Stimulated activated CD8-positive, alpha-beta memory T cell treated with anti-CD3 and anti-CD28 coated beads, Interleukin-15, amount 100 ng/mL, for 24 hours (primary cell): ENCODE measurements at places on chromosomes 5 and 9.

DNA sequence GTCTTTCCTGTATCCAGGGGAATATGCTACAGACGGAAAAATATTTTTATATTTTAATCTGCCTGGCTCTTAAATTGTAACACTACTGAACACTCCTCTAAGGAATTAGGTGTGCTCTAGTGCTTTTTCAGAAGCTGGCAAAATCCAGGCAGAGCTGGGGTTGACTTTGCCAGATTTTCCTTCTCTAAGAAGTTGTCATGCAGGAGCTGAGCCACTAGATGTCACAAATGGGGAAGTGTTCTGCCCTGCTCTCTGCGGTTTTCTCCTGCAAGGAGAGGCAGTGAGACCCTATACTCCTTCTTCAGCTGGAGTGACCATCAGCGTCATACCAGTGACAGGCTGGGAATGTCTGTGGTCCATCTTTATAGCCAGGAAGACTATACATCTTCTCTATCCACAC is 112.5 kb downstream of the HAPLN1 start:
- DNase-seq: no peak

- DNase-seq: no peak
Observed at GRCh38 chr9:26210338-26210851, 532.2 kb upstream of the TUSC1 start.

DNA sequence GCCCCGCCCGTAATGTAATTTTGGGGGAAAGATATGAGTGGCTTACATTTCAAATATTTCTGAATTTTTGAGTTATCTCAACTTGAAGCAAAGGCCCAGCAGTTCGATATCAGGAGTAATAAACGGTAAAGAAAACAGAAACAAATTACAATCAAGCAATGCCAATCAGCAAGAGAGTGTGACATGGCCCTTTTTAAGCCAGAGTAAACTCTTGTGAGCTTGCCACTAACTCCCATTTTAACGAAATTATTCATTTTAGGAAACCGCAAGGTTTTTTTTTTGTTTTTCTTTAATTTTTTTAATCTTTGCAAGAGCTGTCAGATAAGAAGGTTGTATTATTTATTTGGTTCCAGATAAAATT is 17.6 kb upstream of the CDK7 start:
- no peak for DNase-seq

- no peak for DNase-seq
Observed at GRCh38 chr5:69024241-69024651, 69.6 kb upstream of the SLC30A5 start.

DNA sequence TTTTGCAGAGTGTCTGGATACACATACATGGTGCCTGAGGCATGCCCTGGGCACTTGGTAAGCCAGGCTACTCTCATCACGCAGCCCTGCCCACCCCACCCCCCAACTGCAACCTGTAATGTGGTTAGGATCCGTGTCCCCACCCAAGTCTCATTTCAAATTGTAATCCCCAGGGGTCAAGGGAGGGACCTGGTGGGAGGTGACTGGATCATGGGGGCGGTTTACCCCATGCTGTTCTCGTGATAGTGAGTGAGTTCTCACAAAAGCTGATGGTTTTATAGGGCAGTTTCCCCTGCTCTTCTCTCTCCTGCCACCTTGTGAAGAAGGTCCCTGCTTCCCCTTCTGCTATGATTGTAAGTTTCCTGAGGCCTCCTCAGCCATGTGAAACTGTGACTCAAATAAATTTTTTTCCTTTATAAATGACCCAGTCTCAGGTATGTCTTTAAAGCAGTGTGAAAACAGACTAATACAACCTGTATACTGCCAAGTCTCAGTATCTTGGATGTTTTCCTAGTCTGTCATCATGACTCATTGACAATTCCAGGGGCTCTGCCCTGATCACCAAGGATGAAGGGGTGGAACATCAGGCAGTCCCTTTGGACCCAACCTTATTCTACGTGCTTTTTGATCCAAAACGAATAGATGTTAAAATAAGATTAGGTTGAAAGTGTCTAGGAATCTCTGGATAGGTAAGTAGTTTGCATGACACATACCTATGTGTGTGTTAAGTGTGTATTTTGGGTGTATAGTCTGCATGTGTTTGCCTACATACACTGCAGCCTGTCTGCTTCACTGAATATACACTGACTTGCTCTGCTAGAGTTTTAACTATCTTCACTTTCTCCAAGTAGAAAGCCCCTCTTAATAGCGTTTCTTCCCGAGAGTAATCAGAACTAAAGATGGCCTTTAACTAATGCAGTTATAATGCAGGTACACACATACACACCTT is 293.8 kb downstream of the SLIT3 start:
- no peak for DNase-seq

DNA sequence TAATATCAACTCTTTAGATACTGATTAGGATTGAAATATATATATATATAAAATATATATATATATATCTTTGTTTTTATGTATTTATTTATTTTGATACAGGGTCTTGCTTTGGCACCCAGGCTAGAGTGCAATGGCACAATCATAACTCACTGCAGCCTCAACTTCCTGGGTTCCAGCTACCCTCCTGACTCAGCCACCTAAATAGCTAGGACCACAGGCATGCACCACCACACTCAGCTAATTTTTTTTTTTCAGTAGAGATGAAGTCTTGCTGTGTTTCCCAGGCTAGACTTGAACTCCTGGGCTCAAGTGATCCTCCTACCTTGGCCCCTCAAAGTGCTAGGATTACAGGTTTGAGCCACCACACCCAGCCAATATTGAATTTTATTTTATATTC is 20.6 kb upstream of the CDH6 start:
- no peak for DNase-seq

DNA sequence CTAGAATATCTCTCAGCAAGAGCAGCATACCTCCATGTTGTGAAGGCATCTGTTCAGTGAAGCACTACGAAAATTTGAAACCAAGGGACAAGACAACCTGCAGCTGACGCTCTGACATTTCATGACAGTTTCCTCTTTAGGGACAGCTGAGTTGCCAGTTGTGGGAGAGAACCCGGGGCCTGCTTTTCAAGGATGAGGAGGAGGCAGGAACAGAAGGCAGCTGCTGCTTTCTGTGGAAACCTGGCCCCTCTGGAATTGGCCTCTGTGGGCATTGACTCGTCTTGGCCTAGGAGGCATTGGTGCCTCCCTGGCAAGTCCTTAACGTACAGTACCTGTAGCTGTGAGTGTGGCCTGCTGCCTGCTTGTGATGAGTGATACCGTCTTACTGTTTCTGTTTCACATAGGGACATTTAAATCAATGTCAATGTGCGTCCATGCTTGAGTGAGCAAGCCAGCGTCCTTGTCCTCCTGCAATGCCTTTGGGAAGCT is 21.6 kb downstream of the SLC46A2 start:
- DNase-seq: no peak

DNA sequence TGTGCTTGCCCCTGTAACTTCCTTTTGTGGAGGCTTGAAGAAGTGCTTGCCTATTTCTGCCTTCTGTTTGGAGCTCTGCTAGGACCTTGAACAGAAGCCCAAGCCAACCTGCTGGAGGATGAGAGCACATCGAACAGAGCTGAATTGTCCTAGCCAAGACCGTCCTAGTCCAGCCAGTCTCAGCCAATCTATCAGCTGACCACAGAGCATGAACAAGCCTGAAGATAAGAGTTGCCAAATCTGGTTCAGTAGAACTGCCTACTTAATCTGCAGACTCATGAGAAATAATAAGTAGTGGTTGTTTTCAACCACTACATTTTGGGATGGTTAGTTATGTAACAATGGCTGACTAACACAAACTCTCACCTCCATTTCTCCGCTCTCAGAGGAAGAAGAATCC is 4.4 kb upstream of the SNX2 start:
- DNase-seq: no peak

DNA sequence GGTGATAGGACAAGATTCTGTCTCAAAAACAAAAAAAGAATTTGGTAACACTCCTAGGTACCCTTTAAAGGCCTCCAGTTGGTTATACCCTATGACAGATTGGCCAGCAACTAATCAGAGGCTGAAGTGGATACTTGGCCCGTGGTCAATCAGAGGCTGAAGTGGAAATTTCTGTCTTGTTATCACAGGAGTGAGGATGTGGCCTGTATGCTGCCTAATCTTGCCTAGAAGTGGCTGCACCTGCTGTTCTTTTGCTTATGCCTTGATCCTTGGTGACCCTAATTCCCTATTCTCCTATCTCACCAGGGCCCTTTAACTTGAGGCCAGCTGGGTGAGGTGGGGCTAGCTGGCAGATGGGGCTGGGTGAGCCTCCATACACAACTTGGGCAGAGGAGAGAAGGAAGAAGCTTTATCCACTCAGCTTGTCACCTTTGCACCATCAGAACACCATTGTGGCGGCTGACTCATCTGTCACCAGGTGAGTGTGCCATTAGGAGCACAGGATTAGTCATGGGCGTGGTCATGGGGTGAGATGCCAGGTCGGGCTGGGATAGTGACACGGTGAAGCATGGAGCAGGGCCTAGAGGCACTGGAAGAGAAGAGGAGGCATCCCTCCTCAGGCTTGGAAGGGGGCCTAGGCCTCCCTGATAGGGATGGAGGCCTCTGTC is 41.5 kb downstream of the SAR1B start:
- DNase-seq: no peak

DNA sequence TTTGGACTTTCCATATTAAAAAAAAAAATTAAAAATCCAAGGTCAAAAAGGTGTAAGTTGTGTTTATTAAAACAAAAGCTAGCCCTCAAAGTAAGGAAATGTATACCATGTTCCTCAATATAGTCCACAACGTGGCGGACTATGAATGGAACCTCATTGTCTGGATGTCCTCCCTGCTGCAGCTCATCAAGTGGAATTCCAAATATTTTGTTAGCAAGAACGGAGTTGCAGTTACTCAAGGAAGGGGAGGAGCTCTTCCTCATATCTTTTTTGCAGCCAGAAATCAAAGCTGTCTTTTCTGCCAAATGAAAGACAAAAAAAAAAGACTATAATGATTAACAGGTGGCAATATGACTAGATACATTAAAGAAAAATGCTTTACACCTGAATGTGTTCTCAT is 14.0 kb downstream of the FAM13B start:
- DNase-seq: no peak

- no peak for DNase-seq
Observed at GRCh38 chr9:26171691-26172090, 493.4 kb upstream of the TUSC1 start.

DNA sequence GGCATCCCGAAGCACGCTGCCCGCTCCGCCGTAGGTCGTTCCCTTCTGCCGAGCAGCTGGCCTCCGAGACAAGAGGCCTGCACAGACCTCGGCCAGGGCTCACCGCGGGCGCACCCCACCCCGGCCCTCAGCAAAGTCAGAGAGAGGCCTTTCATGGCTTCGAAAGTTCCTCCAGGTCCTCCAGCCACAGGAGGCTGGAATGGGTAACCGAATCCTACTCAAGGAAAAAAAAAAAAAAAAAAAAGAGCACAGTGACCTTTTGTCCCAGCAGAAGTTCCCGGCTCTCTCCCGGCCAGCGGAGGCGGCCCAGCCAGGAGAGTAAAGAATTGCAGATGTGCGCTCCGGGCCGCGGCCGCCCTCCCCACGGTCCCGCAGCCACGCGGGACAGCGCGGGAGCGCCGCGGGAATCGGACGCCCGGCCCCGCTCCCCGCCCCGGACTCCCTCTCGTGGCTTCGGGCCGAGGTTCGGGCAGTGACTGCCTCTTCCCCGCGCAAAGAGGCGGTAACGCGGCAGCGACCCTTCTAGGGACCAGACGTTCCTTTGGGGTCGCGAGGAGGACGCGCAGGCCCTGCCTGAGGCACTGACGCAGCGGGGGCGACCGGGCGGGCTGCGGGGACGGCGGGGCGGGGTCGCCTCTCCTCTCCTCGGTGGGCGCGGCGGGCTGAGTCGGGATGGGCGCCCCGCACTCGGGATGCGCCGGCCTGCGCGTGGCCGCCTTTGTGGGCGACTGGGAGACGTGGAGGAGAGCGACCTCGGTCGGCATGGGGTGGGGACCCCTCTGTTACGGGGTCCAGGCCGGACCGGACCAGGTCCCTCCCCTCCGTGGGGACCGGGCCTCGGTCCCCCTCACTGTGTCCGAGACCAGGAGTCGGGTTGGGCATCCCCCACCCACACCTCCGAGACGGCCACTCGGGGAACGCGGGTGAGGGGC is 754 bp downstream of the GFPT2 start:
- DNase-seq: no peak

DNA sequence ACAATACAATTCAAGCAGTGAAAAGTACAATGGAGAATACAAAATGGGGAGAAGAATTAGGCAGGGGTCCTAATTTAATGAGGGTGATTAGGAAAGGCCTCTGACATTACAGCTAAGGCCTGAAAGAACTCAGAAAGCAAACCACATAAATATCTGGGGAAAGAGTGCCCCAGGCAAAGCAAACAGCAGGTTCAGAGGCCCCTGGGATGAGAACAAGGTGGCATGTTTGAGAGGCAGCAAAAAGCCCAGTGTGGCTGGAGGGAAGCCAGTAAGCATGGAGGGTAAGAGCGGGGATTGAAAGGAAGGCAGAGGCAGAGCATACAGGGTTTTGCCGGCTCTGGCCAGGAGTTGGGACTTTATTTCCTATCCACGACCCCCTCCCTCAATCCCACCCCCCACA is 33.4 kb upstream of the VDAC1 start:
- no peak for DNase-seq

- no peak for DNase-seq
Observed at GRCh38 chr9:7216004-7216841, 458.4 kb downstream of the KDM4C start.

DNA sequence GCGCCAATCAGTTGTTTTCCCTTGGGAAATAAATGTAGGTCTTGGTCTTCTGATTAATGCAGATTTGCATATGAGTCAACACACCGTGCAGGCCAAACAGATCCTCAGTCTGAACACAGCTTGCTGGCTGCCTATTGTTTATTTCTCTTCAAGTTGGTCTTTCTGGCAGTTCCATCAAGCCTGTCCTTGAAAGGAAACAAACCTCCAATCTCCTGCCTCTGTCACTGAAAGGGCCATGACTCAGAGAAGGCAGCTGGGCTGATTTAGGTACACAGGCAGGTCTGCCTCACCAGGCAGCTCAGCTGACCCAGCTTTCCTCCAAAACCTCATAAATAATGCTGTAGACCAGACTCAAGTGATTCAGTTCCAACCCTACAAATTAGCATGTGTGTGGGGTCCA is 175.9 kb downstream of the MAN2A1 start:
- DNase-seq: no peak

DNA sequence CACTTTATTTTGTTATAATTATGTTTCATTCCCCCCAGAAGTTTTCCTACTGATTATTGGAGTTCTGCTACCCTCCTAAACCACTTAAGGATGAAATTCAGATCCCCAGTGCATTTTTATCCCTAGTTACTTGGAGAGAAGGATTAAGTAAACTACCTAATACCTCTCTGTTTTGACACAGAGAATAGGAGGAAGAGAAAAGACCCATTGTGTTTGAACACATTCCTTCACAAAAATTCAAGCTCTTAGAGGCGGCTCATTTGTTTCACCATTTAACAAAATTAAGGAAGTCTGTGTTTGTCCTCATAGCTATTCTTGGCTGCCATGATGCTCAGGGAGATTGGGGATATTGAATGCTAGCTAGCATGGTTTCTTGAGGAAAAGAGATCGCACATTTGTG is 492.6 kb downstream of the EBF1 start:
- no peak for DNase-seq

- DNase-seq: no peak
Observed at GRCh38 chr5:136629125-136629792, 263.9 kb upstream of the TRPC7 start.
